ENCODE measurements at places on chromosomes 4 and X. TPM values are rescaled to one million over a fixed set of nuclear protein-coding genes. Genes with fewer than 3 reads are reported as not detected.

- DNase-seq: no peak
Observed at GRCh38 chr4:138945401-138945800, 70.2 kb upstream of the NOCT start.

The XKRX gene
- total RNA-seq: 0.18 TPM

The TRIM75 gene
- total RNA-seq: not detected

GRCh38 chrX:74344280-74344622 is 40.3 kb downstream of the ZCCHC13 start:
- DNase-seq: no peak

DNA sequence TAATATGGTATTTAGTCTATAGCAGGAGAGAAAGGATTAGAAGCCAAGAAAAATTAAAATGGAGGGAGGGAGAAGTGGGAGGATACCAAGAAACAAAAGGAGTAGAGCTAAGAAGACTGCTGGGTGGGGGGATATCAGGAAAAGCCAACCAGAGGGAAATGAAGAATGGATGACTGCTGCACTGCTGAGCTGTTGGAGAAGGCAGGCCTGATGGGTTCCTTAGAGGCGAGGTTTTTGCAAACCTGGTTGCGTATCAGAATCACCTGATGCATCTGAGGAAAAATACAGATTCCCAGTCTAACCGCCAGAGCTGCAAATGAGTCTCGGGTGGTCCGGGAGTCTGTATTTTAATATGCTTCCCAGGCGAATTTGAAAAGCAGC is 1.5 kb downstream of the PGRMC1 start:
- no peak for DNase-seq

The HHIP gene
- total RNA-seq: 0.46 TPM

GRCh38 chrX:39843318-39843717 is 254.4 kb downstream of the BCOR start:
- DNase-seq: no peak

The MAGEA10 gene
- total RNA-seq: not detected

The CCNA2 gene
- 11.4 TPM for total RNA-seq

The CTAG1A gene
- not detected for total RNA-seq
